Aorta (tissue), 5 donors: ENCODE measurements at places on chromosomes 7 and 10.

- H3K27me3 ChIP-seq = no peaks in the 10 kb centered on the region
- DNase-seq = no peak
- H3K4me1 ChIP-seq = no peaks in the 10 kb centered on the region
- H3K36me3 ChIP-seq = no peaks in the 10 kb centered on the region
- H3K27ac ChIP-seq = no peak overlapping the region
Observed at GRCh38 chr7:1593091-1593866, 23.4 kb upstream of the PSMG3 start.

DNA sequence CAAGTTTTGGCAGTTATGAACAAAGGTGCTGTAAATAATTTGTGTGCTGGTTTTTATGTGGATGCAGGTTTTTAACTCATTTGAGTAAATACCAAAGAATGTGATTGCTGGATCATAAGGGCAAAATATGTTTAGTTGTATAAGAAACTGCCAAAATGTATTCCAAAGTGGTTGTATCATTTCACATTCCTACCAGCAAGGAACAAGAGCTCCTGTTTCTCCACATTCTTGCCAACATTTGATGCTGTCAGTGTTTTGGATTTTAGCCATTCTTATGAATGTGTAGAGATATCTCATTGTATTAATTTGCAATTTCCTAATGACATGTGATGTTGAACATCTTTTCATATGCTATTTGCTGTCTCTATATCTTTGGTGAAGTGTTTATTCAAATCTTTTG lies 207.3 kb upstream of the LRGUK start:
- no peak overlapping the region for H3K4me3 ChIP-seq
- no peak overlapping the region for H3K27ac ChIP-seq
- DNase-seq = no peak

DNA sequence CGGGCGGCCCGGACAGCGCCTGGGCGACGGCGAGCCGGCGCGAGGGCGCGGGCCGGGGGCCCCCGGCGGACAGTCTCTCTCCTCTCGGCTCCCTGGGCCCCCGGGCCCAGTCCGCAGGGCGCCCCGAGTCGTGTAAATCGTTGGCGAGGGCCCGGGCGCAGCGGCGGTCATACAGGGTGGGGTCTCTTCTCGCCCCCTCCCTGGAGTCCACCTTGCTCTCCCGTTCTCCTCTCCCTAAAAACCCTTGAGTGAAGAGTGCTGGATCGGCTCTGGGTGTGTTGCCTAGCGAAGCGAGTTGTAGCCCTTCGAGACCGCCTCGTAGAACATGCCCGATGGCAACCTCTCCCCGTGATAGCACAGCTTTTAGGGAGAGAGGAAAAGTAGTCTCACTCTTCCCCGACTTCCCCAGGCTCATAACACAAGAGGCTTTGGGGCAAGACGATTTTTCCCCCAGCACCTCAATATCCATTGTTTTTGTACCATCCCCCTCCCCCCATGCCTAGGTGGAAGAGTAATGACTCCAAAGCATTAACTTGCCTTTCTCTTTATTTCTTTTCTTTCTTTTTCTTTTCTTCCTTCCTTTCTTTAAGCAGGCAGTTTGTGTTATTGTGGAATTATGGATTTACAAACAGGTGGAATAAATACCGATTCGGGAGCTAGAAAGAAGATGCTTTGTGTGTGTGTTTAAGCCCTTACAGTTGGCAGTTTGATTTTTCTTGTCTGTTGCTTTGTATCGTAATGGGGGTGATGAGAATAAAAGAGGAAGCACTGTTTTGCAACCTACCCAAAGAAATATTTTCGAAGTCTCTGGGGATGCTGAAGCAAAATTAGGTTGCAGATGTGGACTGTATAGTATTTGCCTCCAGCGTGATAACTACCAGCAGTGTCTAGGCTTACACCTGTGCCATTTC lies 822 bp downstream of the SHOC2 start:
- H3K4me1 ChIP-seq = peaks cover 5% of the 10 kb centered on the region
- no peaks in the 10 kb centered on the region for H3K36me3 ChIP-seq
- H3K4me3 ChIP-seq = peak overlapping the region; percentile 98
- no peaks in the 10 kb centered on the region for H3K27me3 ChIP-seq

GRCh38 chr7:22598318-22598920 lies 98.4 kb upstream of the STEAP1B start:
- H3K4me3 ChIP-seq = no peak overlapping the region
- no peak for DNase-seq
- peaks cover 2% of the 10 kb centered on the region for H3K4me1 ChIP-seq
- no peaks in the 10 kb centered on the region for H3K36me3 ChIP-seq
- no peaks in the 10 kb centered on the region for H3K27me3 ChIP-seq
- H3K27ac ChIP-seq = no peak overlapping the region

- H3K4me3 ChIP-seq = no peak overlapping the region
- no peak for DNase-seq
- H3K4me1 ChIP-seq = no peaks in the 10 kb centered on the region
- H3K27me3 ChIP-seq = no peaks in the 10 kb centered on the region
- no peaks in the 10 kb centered on the region for H3K36me3 ChIP-seq
- no peak overlapping the region for H3K27ac ChIP-seq
Observed at GRCh38 chr10:126599949-126600682, 70.4 kb downstream of the C10orf90 start.

GRCh38 chr10:95266674-95267095 lies 24.1 kb downstream of the PDLIM1 start:
- no peaks in the 10 kb centered on the region for H3K36me3 ChIP-seq
- H3K4me1 ChIP-seq = no peaks in the 10 kb centered on the region
- no peak overlapping the region for H3K4me3 ChIP-seq

DNA sequence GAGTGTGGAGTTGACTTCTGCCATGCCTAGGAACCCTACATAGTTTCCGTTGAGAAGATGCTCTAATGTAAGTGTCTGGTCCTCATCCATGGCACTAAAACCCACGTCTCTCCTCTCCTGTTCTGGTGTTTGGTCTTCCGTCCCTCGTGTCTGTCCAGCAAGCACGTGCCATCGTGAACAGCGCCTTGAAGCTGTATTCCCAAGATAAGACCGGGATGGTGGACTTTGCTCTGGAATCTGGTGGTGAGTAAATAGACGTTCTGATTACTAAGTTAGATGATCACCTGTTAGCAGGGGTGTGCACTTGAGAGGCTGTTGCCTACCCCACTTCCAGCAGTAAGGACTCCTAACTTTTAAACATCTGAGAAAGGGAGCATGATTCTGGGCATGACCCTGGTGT lies 15.1 kb upstream of the GET4 start:
- H3K36me3 ChIP-seq = peaks cover 16% of the 10 kb centered on the region
- DNase-seq = no peak
- no peak overlapping the region for H3K4me3 ChIP-seq
- H3K27me3 ChIP-seq = no peaks in the 10 kb centered on the region
- no peak overlapping the region for H3K27ac ChIP-seq

DNA sequence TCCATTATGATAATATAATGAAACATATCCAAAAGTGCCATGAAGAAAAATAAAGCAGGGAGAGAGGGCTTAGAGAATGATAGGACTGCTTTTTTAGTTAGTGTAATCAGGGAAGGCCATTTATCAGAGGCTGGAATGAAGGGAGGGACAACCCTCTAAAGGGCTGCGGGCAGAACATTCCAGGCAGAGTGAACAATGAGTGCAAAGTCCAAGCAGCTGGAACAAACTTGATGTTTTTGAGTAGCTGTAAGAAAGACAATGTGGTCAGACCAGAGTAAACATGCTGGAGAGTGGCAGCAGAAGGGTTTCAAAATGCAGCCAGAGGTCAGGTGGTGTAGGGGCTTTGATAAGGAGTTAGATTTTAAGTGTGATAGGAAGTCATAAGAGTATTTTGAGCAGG lies 65.6 kb upstream of the CCDC6 start:
- H3K36me3 ChIP-seq = no peaks in the 10 kb centered on the region
- no peak overlapping the region for H3K27ac ChIP-seq
- no peak for DNase-seq
- H3K4me3 ChIP-seq = no peak overlapping the region
- H3K4me1 ChIP-seq = no peaks in the 10 kb centered on the region

GRCh38 chr10:11184093-11184492 lies 166.4 kb downstream of the CELF2 start:
- no peak overlapping the region for H3K27ac ChIP-seq
- no peaks in the 10 kb centered on the region for H3K4me1 ChIP-seq

DNA sequence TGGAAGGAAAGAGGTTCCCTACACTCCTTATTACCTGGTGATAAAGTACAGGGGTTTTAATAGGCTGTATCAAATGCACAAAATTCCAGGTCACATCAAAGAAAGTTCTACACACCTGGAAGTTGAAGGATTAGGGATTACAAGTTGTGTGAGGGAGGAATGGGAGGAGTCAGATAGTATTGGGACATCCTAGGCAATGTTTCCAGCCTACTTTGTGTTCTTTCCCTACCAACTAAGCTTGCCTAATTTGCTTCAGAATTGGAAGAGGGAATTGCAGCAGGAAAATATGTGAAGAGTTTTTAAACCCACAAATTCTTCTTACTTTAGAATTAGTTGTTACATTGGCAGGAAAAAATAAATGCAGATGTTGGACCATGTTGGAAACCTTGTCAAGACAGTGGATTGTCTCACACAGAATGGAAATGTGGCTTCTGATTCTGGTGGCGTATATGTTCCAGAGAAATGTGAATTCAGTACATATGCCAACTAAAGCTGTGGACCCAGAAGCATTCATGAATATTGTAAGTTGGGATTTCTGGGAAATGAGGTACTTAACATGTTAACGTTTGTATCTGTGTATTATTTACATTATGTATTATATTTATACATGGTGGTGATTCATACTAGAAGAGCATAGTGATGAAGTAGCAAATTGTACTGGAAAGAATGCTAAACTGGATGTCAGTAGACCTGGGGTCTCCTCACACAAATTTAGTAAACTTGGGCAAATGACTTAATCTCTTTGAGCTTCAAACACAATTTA lies at the start of gene LIPM:
Gene LIPM (plus strand): TSS at position 208 of the 763 bp plus-strand sequence. CDS start 167 bp downstream, at position 375.
- peaks cover 3% of the 10 kb centered on the region for H3K4me1 ChIP-seq
- no peak for DNase-seq
- H3K4me3 ChIP-seq = no peak within 1 kb of the TSS
- no peak within 1 kb of the TSS for H3K27ac ChIP-seq
